ENCODE measurements at places on chromosomes 2 and 18.

DNA sequence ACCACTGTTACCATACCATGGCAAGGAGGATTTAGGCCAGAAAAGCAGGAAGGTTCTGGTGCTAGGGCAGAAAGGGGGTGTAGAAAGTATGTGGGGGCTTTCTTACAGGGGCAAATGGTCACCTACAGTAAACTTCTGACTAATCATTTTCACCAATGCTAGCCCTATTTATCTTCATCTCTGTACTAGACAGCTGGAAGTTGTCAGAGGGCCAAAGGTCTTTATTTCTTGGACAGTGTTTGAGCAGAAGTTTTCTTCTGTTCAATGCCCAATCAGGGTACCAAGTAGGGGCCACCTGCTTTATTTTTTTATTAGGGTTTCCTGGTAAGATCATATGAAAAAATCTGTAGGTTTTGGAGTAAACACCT is 37.6 kb downstream of the MAP4K4 start:
- DNase-seq, result no peak

DNA sequence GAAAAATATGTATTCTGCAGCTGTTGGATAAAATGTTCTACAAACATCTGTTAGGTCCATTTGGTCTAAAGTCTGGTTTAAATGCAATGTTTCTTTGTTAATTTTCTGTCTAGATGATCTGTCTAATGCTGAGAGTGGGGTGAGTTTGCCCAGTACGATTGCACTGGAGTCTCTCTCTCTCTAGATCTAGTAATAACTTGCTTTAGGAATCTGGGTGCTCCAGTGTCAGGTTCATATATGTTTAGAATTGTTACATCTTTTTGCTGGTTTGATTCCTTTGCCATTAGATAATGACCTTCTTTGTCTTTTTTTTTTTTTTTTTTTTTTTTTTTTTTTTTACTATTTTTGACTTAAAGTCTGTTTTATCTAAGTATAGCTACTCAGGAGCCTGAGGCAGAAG is 10.4 kb downstream of the GCC2 start:
- DNase-seq, result no peak

DNA sequence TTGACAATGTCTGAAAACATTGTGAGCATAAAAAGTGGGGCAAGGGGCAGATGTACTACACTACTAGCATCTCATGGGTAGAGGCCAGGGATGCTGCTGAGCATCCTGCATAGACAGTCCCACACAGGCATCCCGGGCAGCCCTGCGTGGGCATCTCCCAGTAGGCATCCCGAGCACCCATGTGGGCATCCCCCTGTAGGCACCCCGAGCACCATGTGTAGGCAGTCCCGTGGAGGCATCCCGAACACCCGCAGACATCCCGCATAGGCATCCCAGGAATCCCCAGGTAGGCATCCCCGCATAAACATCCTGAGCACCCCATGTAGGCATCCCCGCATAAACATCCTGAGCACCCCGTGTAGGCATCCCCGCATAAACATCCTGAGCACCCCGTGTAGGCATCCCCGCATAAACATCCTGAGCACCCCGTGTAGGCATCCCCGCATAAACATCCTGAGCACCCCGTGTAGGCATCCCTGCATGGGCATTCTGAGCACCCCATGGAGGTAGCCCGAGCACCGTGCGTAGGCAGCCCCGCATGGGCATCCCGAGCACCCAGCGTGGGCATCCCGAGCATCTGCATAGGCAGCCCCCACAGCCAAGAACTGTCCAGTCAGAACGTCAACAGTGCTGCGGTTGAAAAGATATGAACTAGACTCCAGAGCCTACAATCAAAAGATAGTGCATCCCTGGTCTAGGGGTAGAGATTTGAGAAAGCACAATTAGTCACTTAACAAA is 273.5 kb downstream of the NBAS start:
- no peak for DNase-seq

DNA sequence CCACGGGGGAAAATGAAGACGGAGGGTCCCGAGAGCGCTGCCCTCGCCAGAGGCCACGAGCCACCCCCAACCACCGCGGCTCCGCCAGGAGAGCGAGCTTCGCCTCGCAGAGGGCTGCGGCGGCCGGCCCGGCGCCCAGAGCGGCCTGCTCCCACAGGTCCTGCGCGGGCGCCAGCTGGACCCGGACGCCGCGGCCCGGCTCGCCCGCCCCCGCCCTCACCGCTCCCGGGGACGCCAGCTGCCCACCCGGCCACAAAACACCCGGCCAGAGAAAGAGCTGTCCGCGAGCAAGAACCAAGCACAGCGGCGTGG is 709 bp downstream of the PTPN2 start:
- no peak for DNase-seq

DNA sequence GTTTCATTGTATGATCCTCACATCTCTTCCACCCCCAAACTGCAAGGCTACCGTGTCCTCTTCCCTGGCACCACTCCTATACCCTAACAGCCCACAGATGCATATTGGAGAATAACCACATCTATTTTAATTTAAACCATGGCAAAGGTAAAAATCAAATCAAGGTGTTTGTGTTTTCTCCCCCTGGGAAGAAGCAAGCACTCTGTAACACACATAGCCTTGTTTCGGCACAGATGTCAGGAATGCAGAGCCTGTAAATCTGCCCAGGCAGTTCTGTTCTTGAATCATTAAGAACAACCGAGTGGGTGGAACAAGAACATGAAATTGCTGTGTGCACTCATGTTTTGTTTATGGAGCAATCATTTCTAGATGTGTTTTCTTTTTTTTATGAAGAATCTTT is 6.8 kb upstream of the COX7A2L start:
- no peak for DNase-seq

GRCh38 chr2:228657807-228658402 is 476.4 kb upstream of the SPHKAP start:
- DNase-seq, result peak; percentile 28

DNA sequence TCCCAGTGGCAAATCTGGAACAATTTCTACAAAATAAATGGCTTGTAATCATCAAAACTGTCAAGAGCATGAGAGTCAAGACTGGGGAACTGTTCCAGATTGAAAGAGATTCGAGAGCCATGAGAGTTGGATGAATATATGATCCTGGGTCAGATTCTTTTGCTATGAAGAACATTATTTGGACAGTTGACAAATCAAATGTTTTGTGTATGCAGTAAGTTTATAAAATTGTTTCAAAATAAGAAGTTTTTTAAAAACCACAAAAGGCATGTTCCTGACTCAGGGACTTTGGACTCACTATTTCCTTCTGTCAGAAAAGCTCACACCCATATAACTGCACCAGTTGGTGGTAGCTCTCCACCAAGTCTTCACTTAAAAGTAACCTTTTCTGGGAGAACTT is 38.5 kb downstream of the ROCK2 start:
- no peak for DNase-seq

All from HAP-1 (cell line).